ENCODE measurements at places on chromosomes 2 and 18. TPM values are rescaled to one million over a fixed set of nuclear protein-coding genes. Genes with fewer than 3 reads are reported as not detected.

- DNase-seq: no peak
These were observed 60.4 kb upstream of the IL1R2 start for GRCh38 chr2:101931402-101931801.

- DNase-seq: no peak
These were observed 14.6 kb downstream of the KCNF1 start for GRCh38 chr2:10926191-10926820.

The SFTPB gene
- total RNA-seq: 0.59 TPM

The SERPINB12 gene
- total RNA-seq: not detected

GRCh38 chr2:221502270-221503010 is 69.7 kb downstream of the EPHA4 start:
- no peak for DNase-seq

DNA sequence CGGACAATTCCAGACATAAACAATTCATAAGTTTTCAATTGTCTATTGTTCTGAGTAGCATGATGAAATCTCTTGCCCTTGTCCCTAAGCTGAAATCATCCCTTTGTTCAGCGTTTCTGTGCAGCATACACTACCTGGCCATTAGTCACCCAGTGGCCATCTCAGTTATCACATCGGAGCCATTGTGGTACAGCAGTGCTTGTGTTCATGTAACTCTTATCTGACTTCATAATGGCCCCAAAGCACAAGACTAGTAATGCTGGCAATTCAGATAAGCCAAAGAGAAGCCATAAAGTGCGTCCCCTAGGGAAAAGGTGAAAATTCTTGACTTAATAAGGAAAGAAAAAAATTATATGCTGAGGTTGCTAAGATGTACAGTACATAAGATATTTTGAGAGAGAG is 127.2 kb downstream of the FHOD3 start:
- DNase-seq: no peak

GRCh38 chr2:54750040-54750439 is 26.6 kb downstream of the EML6 start:
- no peak for DNase-seq

DNA sequence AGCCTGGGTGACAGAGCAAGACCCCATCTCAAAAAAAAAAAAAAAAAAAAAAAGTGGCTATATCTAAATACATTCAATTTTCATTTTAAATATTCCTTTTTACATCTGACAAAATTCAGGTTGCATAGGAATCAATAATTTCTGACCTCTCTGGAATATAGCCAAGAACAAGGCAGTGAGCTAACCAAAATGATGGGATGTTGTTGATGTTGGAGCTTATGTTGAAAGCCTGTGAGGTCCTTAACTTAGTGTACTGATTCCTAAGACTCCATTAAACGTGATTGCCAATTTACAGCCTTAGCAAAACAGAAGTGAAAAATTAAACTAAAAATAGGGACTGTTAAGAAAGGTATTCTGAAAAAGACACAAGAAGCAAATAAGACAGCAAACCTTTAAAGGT is 109.6 kb downstream of the MEP1B start:
- DNase-seq: no peak

GRCh38 chr2:187377340-187377739 is 70.7 kb downstream of the CALCRL start:
- DNase-seq: no peak

DNA sequence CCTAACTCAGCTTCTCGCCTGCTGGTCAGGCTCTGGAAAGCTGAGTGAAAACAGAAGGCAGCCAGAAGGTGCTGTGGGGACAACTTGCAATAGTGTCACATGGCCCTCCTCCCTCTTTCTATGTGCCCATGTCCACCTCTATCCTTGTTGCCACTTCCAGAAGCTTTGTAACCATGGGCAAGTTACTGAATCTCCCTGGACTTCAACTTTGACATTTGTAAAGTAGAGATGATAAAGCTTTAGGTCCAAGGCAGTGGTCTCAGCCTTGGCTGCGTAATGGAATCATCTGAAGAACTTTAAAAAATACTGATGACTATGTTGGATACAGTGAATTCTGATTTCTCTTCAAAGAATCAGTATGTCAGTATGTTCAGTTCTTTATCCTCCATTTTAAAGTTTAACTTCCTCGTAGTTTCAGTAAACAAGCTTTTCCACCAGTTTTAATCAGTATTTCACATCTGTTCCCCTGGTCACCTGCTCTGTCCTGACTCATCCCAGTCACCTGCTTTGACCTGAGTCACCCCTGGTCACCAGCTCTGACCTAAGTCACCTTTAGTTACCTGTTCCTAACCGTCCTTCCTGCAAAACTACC is 245.2 kb upstream of the STON1 start:
- DNase-seq: no peak

The UGT1A5 gene
- 0.41 TPM for total RNA-seq

The NTSR2 gene
- 0.34 TPM for total RNA-seq

- DNase-seq: no peak
These were observed 377.8 kb upstream of the HS6ST1 start for GRCh38 chr2:128696421-128696820.

DNA sequence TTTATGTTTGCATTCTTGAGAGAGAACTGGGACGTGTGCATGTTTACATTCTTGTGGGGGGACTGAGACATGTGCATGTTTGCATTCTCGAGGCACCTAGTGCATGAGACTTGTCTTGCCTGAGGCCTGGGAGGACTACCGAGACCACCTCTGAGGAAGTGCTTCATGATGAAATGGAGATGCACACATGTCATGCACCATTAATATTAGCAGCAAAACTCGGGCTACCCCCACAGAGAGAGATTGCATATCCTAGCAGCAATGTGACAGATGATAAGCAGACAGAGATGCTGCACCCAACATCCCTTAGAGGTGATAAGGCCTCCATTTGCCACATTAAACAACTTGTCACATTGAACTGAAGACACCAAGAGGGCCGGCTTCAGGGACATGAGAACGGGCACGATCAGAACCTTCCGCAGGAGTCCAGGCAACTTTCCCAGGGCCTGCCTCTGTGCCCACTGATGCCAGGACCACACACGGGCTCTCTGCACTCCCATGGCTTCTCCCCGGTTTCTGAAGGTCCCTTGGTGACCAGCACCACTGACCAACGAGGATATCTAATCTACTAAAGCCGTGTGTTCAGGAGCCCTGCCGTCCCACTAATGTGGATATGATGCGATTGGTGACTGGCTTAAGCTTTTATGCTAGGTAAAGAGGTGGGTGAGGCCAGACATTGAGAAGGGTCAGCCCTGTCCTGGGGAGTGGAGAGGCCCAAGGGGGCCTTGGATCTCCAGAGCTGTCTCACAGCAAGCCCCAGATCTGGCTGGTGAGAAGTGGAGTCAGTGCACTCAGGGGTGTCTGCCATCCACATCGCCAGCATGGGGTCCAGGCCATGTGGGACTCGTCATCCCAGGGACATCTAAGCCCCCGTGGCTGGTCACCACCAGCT is 208.3 kb downstream of the NDUFA10 start:
- no peak for DNase-seq

GRCh38 chr2:189557373-189557772 is 23.2 kb downstream of the SLC40A1 start:
- DNase-seq: no peak

The CELF4 gene
- total RNA-seq: 7.8 TPM

DNA sequence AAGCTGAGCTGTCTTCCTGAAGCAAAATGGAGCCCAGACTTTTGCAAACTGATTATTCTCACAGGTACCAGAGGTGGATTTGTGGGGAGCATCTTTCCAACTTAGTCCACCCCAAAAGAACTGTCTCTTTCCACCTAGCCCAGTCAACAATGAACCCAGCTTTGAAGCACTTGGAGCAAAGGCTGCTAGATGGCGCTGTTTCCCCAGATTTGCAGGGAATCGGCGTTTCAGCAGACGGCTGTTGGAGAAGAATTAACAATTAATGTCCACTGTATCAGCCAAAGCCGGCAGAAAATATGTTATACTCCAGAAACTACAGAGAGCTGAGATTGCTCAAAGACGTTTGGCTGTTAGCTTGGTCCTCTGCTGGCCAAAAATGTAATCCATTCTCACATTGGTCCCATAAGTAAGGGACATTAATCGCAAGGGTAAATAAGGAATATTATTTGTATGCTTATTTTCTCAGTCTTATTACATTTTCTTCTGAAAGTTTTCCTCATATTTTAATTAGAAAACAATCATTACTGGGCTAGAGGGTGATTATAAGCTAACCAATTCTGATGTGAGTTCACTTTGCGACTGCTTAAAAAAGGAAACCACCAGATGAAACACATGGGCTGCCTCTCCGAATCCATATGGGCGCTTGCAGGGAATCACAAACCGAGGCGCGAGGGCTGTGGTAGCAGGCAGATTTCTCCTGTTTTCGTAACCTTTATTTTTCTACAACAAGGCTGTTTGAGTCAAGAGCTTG is 423.8 kb upstream of the MEX3C start:
- DNase-seq: no peak

The POTEJ gene
- total RNA-seq: 8.5 TPM

The LYPD1 gene
- 0.18 TPM for total RNA-seq

GRCh38 chr2:100840519-100840918 is 20.6 kb downstream of the NPAS2 start:
- no peak for DNase-seq

The CFAP65 gene
- not detected for total RNA-seq

- DNase-seq: no peak
These were observed 69.9 kb downstream of the XRCC5 start for GRCh38 chr2:216179015-216179414.

The RGPD3 gene
- total RNA-seq: 0.09 TPM

DNA sequence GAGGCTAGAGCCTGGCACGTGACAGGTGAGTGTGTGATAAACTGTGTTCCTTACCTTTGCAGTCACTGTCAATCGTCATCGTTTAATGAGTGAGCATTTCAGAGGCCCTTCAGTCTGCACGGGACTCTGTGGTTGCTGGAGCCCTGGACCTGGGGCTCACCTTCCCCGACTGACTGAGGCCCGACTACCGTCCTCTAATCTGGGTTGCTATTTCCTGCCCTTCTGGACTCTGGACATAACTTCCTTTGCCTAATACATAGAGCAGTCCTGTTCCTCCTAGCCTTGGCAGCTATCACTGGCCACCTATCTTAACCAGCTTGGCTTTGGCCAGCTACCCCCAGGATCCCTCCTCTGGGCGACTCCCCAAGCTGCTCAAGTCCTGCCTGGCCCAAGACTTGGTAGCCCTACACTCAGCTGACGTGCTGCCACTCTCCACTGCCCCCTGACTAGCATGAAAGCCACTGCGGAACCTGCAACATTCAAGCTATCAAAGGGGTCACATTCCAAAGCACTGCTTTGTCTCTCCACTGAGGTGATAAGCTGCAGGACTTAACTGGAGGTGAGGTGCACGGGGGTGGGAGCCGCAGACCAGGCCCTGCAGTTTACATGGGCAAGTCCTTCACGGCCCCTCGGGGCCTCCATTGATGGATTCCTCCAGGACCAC is 11.1 kb upstream of the RAB17 start:
- no peak for DNase-seq

DNA sequence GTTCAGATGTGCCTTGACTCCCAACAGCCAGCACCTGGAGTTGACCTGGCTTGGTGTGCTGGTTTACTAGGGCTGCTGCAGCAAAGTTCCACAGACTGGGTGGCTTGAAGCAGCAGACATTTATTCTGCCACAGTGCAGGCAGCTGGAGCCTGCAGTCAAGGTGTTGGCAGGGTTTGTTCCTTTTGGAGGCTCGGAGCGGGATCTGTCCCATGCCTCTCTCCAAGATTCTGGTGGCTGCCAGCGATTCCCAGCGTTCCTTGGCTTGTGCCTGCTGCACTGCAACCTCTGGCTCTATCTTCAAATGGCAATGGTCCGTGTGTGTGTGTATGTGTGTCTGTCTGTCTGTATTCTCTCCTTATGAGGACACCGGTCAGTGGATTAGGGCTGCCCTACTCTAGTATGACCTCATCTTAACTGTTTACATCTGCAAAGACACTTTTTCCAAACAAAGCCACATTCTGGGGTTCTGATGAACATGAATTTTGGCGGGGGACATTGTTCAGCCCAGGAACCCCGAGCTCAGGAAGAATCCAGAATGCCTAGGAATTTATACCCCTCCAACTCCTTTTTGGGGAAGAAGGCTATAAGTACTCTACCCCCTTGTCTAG is 44.7 kb upstream of the TMEM131 start:
- no peak for DNase-seq

DNA sequence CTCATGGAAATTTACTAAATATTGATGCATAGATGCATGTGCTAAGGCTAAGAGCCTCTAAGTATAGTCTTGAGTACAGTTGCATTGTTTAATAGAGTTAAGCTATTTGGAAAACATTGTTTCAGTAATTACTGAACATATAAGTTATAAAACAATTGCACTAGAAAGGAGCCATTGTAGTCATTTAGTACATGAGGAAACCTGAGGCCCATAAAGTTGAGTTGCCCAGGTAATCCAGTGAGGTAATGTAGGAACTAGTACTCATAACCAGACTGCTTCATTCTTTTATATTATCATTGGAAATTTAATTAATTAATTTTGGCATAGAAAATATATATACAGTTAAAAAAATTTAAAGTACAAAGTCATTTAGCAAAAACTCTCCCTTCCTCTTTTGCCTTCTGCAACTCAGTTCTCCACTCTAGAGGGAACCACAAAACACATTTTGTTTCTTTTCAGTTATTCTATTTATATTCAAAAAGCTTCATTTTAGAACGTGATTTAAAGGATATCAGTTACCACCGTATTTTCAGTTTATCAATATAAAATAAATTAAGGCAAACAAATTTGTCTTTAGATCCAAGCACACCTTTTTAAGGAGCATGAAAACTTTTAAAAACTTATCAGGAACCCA is 27.8 kb upstream of the TBR1 start:
- DNase-seq: no peak

The NDUFB3 gene
- 45.5 TPM for total RNA-seq

GRCh38 chr2:68766376-68766845 is 31.8 kb downstream of the ARHGAP25 start:
- DNase-seq: peak; percentile 41

The SNED1 gene
- total RNA-seq: 115 TPM

GRCh38 chr2:231716666-231717280 is 8.4 kb downstream of the PTMA start:
- DNase-seq: no peak

DNA sequence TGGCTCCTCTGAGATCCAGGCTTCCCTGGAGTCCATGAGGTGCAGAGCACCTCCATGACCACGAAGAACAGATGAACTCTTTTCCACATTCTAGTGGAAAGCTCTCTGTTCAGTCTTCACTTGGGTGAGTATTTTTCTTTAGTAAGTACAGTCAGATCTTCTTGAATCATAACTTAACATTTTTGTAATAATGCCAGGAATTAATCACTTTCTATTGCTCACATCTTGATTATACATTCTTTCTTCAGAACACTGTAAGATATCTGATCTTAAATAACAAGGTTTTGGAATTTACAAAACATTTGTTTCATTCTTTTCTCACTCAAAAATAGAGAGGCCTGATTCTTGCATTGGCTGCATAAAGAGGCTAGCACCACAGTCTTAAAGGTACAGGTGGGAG is 45.4 kb upstream of the RND3 start:
- no peak for DNase-seq

The EPHA4 gene
- total RNA-seq: 88.8 TPM

GRCh38 chr2:237016121-237016915 is 69.4 kb upstream of the COPS8 start:
- DNase-seq: no peak

DNA sequence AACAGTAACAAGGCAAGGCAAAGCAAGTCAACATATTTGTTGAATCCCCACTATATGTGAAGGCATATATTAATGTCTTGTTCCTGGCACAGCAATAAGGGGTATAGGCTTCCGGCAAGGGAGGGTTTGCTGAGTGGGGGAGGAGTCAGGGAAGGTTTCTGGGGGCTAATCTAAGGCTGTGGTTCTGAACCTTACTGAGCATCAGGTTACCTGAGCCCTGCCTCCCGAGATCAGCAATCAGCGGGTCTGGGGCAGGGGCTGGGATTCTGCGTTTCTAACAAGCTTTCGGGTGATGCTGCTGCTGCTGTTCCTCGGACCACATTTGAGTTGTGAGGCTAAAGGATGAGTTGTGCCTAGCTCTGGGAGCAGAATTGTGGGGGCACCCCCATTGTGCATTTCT is 401.7 kb upstream of the SPRED2 start:
- no peak for DNase-seq

The IL1R2 gene
- total RNA-seq: 11.4 TPM

Measured in prostate gland (tissue), 2 donors.